Myocyte (in vitro differentiated cells): ENCODE measurements at places on chromosomes 12 and 14. TPM values are rescaled to one million over a fixed set of nuclear protein-coding genes. Genes with fewer than 3 reads are reported as not detected.
A peak's percentile ranks its signal among the peaks of the same experiment; 100 is the strongest.

KERA gene
- total RNA-seq = not detected in 2 replicates

DNA sequence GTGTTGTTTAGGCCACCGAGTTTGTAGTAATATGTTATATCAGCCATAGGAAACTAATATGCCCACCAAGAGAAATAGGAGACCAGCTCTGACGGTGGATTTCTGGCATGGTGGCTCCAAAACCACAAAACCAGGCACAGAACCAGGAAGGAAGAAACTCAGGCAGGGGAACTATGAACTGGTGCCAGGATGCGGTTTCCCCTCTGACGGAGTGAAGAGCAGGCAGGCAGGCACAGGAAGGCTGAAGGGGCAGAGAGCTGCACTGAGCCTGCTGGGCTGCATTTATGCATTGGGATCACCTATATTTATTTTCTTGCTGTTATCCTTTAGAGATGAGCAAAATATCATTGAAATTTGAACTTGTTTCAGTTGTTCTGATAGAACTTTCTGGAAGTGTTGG, 479.4 kb downstream of the VRK1 start:
- DNase-seq = no peak

- DNase-seq = peak; percentile 88
Measured at GRCh38 chr12:10847744-10848143, 1.5 kb downstream of the PRR4 start.

DNA sequence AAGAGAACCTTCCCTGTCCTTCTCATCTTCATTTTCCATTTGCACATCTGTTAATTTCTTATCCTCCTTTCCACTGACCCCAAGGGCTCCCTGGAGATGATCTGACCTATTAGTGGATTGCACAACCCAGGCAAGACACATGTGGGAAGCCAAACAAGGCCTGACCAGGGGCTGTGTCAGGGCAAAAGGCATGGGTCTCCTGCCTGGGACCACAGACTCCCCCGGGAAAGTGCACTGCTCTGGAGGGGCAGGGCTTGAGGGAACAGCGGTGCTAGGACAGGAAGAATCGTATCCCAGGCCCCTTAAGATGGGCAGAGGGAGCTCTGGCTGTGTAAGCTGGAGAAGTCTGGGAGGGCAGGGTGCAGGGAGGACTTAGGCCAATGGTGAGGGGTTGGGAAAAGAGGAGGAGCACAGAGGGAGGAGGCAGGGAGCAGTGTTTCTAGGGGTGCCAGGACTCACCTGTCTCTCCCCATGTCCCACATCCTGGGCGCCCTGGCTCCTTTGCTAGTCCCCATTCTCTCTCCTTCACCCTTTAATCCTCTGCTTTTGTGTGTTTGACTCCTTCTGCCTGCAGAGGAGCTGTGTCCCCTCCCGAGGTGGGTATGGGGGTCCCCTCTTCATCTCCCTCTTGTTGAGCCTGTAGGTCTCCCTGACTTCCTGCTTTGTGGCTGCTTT, 25.3 kb downstream of the PLEKHG3 start:
- peak; percentile 12 for DNase-seq

- DNase-seq = no peak
Measured at GRCh38 chr12:104154286-104154685, 16.3 kb upstream of the NFYB start.

- DNase-seq = no peak
Measured at GRCh38 chr14:22505697-22506377, 83.2 kb downstream of the DAD1 start.

- DNase-seq = no peak
Measured at GRCh38 chr12:108218921-108219320, 89.8 kb downstream of the WSCD2 start.

DNA sequence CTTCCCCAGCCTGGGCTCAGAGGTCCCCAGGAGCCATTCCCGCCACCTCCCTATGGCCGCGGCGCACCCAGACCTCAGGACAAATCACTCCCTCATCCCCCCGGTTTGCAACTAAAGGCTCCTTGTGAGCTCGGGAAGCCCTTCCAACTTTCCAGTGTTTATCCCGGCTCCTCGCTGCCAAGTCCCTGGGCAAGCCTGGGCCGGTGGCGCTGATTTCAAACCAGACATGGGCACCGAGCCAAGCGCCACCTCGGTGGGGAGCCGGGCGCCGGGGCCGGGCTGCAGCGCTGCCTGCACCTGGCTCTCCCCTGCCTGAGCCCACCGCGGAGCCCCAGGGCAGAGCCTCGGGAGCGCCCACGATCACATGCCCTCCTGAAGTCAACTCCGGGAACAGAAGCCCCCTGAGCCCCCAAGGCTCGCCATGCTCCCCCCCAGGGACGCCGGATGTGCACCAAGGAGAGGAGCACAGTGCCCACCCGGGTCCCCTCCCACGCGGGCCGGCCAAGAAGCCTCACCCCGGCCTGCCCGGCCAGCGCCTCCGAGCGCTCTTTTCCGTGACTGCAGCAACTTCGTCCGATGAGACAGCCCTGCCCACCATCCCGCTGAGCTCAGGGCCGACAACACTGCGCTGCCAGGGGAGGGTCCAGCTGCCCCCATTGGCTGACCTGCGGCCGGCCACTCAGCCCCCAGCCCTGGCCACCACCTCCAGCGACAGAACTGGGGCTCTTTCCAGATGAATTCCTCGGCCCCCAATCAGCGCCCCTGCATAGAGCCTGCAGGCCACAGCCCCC, 50.0 kb downstream of the NCOR2 start:
- peak; percentile 77 for DNase-seq

OR6C3 gene
- total RNA-seq = not detected in 2 replicates

DDN gene
- 3.4 and 12.3 TPM in 2 replicates for total RNA-seq

GRCh38 chr12:124453419-124454351, 113.7 kb downstream of the NCOR2 start:
- DNase-seq = peak; percentile 98

TUNAR gene
- not detected in 2 replicates for total RNA-seq

GLIPR1L2 gene
- 0.21 and 0.91 TPM in 2 replicates for total RNA-seq

GRCh38 chr12:57242329-57242690, 8.7 kb downstream of the STAC3 start:
- peak; percentile 66 for DNase-seq

DNA sequence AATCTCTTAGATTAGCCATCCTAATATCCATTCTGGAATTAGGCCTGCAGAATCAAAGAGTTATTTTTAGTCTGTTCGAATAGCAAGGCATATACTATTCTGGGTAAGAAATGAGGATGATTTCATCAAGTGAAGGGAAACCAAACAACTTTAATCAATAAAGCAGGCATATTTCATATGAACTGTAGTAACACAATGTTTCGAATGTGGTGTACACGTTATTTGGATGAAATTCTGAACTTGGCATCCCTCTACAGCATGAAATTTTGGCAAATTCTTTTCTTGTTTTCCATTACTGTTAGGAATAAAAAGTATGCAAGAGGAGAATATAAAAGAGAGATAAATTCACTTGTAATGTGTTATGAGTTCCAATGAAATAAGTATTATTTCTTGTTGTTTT, 1233.3 kb upstream of the SEL1L start:
- no peak for DNase-seq

GRCh38 chr14:81085596-81085995, 130.2 kb downstream of the TSHR start:
- peak; percentile 6 for DNase-seq

GRIP1 gene
- 0.80 TPM in 1 of 2 replicates, not detected in the other for total RNA-seq

SPIC gene
- total RNA-seq = not detected in 2 replicates
